ENCODE measurements at places on chromosomes 12 and 14. TPM values are rescaled to one million over a fixed set of nuclear protein-coding genes. Genes with fewer than 3 reads are reported as not detected.

LRRC10 gene
- not detected for total RNA-seq

SPTLC2 gene
- total RNA-seq, result 14.4 TPM

PLXNC1 gene
- 11.6 TPM for total RNA-seq

CNIH1 gene
- 18.7 TPM for total RNA-seq

AQP2 gene
- not detected for total RNA-seq

SLC7A8 gene
- total RNA-seq, result 15.9 TPM

DPY19L2 gene
- 79.7 TPM for total RNA-seq

AMN gene
- total RNA-seq, result not detected

DTX1 gene
- total RNA-seq, result 2.8 TPM

AMDHD1 gene
- 1.1 TPM for total RNA-seq

DNA sequence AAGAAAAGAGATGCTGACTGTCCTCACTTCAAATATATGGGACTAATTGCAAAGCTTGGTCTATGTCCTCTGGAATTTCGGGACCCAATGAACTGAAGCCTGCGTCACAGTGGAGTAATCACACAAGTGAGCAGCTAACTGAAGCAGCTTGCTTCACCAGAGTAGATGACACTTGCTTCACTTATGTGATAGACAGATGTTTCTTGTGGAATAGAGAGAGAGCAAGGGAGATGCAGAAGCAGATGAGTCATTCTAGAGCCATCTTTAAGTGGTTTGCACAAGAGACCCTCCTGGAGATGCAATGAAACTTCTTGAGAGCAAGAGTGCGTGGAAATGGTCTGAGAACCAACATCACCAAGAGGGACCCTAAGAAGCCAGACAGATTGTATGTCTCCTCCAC is 1537.1 kb upstream of the FLRT2 start:
- H3K4me1 ChIP-seq, result no peaks in the 10 kb centered on the region
- no peaks in the 10 kb centered on the region for H3K27me3 ChIP-seq
- no peak overlapping the region for H3K4me3 ChIP-seq
- H3K36me3 ChIP-seq, result no peaks in the 10 kb centered on the region
- H3K27ac ChIP-seq, result no peak overlapping the region
- no peak for DNase-seq

GRCh38 chr14:91169951-91170350 is 56.1 kb downstream of the DGLUCY start:
- no peaks in the 10 kb centered on the region for H3K4me1 ChIP-seq
- no peaks in the 10 kb centered on the region for H3K27me3 ChIP-seq
- no peak for DNase-seq
- no peaks in the 10 kb centered on the region for H3K36me3 ChIP-seq

DNA sequence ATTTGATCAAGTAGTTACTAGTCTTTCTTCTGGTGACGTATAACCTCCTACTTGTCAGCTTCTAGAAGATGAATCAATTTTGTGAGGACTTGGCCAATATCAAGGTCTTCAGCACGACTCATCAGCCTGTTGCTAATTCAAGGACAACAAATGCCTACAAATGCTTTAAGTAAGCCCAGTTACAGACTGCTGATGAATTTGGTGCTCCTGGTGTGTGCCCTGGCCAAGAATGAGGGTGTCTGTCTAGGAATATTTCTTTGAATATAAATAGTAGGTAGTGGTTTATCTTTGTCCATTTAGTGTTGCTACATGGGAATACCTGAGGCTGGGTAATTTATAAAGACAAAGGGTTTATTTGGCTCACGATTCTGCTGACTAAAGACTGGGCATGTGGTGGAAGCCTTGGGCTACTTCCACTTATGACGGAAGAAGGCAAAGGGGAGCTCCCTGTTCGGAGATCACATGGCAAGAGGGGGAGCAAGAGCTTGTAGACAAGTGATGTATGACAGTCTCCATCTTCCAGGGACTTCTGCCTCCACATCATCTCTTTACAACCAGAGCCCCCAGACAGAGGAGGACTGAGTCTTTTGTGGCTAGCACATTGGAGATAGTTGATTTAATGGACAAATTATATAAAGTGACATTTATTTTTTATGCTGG is 180.2 kb downstream of the CRADD start:
- peak overlapping the region; percentile 39 for H3K27ac ChIP-seq
- H3K27me3 ChIP-seq, result no peaks in the 10 kb centered on the region
- H3K4me1 ChIP-seq, result no peaks in the 10 kb centered on the region
- DNase-seq, result peak; percentile 53
- H3K36me3 ChIP-seq, result no peaks in the 10 kb centered on the region

DNA sequence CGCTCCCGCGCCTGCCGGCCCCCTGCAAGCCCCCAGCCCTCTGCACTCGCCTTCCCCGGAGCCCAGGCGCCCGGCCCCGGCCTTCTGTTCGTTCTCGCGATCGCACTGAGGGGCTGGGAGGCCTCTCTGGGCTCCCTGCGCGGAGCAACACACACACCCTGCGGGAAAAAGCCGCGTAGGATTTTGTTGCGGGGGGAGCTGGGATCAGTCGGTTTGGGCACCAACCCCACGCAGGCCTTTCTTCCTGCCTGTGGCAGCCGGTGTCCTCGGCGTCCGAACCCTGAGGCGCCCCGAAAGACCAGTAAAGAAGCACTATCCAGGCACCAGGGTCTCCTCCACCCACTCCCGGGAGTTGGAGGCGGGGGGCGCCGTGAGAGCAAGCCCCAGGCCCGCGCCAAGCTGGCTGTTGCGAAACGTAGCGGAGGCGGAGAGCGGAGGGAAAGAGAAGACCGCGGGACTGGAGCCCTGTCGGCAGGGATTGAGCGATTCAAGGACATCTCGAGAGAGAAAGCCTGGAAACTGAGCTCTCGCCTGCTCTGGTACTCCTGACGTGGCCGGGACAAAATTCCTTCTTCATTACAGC is 1.9 kb upstream of the HOXC5 start:
- no peak overlapping the region for H3K4me3 ChIP-seq
- no peaks in the 10 kb centered on the region for H3K4me1 ChIP-seq
- H3K27ac ChIP-seq, result no peak overlapping the region

- H3K4me3 ChIP-seq, result no peak overlapping the region
- peak overlapping the region; percentile 27 for H3K27ac ChIP-seq
- no peaks in the 10 kb centered on the region for H3K36me3 ChIP-seq
- DNase-seq, result peak; percentile 37
- H3K4me1 ChIP-seq, result peaks cover 3% of the 10 kb centered on the region
Measured at GRCh38 chr12:67943141-67943892, 45.9 kb upstream of the IFNG-AS1 start.

- no peak overlapping the region for H3K4me3 ChIP-seq
- H3K4me1 ChIP-seq, result no peaks in the 10 kb centered on the region
- no peak overlapping the region for H3K27ac ChIP-seq
- no peaks in the 10 kb centered on the region for H3K36me3 ChIP-seq
Measured at GRCh38 chr14:92934196-92935085, 11.5 kb downstream of the CHGA start.

DNA sequence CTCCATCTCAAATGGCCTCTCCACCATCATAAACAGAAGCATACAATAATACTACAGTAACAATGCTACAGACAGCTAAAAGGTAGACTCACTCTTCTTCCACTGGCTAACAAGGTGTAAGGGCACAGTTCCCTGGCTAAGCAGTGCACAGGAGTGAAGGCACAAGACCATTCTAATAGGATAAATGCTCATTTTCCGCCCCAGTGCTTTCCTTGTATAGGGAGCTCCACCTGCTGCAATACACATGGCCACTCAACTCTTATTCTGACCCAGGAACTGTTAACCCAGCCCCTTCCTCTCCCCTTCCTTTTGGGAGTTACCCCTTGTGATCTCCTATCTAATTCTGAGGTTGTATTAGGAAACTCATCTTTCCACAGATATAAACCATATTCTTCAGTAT is 124.6 kb downstream of the KCNK10 start:
- H3K27ac ChIP-seq, result no peak overlapping the region
- no peaks in the 10 kb centered on the region for H3K4me1 ChIP-seq
- DNase-seq, result no peak
- no peak overlapping the region for H3K4me3 ChIP-seq

DNA sequence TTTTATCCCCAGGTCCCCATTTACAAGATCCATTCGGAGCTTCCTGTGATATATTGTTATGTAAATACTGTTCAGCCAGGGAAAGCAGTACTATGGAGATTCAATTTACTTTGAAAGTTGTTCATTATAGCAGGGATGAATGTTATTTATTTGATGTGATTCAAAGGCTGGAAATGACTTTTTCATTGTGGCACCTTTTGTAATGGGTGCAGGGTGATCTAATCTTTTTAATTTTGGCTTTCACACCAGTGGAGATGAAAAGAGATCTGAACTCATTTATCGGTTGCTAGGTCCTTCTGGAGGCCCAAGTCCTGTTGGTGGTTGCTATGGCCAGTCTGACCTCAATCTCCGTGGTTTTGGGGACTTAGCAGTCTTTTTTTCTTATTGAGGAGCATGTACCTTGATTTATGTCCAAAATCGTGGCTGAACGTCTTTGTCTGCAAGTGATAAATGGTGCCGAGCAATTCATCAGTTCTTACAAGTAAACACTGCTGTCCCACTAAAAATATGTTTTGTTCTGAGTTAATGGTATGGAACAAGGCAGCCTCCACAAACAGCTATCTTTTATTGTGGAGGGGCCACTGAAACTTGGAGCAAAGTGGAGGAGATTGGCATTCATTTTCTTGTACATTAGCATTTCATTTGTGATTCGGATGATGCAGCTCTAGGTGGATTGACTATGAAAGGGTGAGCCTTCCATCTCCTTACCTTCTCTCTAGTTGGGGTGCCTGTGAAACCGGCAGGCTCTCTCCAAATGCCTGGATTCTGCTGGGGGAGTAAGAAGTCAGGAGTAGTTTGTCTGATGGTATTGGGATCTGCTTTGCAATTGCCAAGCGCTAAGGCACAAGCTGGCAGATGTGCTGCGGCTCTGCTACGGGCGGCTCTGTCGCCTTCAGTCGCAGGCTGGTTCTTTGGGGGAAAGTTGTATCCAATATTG is 2.0 kb downstream of the RMST start:
- H3K4me3 ChIP-seq, result no peak overlapping the region
- no peak for DNase-seq
- H3K27me3 ChIP-seq, result no peaks in the 10 kb centered on the region
- no peaks in the 10 kb centered on the region for H3K4me1 ChIP-seq

DNA sequence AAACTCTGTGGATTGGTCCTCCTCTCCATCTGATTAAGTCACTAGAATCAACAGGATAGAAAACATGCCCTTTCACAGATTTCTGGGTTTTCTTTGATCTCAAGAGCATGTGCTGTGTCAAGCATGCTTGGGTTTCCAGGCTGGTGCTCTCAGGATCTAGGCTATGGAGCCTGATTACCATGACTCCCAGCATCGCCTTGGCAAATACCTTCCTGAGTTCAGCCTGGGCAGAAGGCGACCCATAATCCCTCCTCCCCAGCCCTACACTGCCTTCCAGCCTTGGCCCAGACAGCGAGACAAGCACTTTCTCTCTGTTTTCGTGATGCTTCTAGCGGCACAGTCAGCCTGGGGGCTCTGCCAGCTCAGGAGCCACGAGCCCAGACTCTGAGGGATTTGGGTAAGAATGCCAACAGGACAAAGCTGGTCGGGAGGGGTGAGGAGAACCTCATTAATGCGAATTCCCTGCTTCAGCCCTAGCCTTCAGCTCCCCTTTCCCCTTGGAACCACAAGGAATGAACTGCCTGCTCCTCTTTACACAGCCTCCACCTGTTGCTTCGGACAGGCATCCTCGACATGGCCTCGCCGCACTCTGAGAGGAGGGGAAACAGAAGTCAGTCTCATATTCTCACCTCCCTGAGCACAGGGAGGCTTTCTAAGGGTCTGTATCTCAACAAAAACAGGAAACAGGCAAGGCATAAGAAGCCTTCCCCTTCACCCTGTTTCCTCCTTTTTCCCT is 227.1 kb downstream of the MSRB3 start:
- H3K27ac ChIP-seq, result no peak overlapping the region
- DNase-seq, result no peak
- H3K4me1 ChIP-seq, result no peaks in the 10 kb centered on the region
- no peaks in the 10 kb centered on the region for H3K27me3 ChIP-seq
- no peaks in the 10 kb centered on the region for H3K36me3 ChIP-seq

GRCh38 chr14:33307691-33308251 is 369.1 kb downstream of the NPAS3 start:
- no peaks in the 10 kb centered on the region for H3K36me3 ChIP-seq
- H3K4me1 ChIP-seq, result no peaks in the 10 kb centered on the region
- H3K4me3 ChIP-seq, result no peak overlapping the region
- no peak overlapping the region for H3K27ac ChIP-seq
- DNase-seq, result peak; percentile 20
- no peaks in the 10 kb centered on the region for H3K27me3 ChIP-seq

DNA sequence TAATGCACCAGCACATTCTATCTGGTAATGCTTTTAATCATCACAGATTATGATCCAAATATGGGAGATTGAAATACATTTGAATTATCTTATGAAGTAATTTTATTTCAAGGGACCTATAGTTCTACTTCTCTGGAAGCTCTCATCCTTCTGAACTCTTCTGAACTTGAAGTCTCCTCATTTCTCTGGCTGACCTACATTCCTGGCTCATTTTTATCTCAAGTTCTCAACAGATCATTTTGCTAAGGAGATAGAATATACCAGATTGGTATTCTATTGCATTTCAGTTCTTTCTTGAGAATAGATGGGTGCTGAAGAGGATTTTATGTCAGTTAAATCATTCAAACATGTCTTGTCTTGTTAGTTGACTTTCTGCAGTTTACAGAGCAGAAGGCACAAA is 7.9 kb downstream of the HMGA2 start:
- no peaks in the 10 kb centered on the region for H3K4me1 ChIP-seq
- DNase-seq, result no peak
- H3K4me3 ChIP-seq, result no peak overlapping the region
- no peak overlapping the region for H3K27ac ChIP-seq

GRCh38 chr14:93033983-93034670 is 81.6 kb downstream of the ITPK1 start:
- H3K4me3 ChIP-seq, result no peak overlapping the region
- H3K4me1 ChIP-seq, result no peaks in the 10 kb centered on the region
- H3K36me3 ChIP-seq, result no peaks in the 10 kb centered on the region
- H3K27me3 ChIP-seq, result no peaks in the 10 kb centered on the region
- H3K27ac ChIP-seq, result no peak overlapping the region

DNA sequence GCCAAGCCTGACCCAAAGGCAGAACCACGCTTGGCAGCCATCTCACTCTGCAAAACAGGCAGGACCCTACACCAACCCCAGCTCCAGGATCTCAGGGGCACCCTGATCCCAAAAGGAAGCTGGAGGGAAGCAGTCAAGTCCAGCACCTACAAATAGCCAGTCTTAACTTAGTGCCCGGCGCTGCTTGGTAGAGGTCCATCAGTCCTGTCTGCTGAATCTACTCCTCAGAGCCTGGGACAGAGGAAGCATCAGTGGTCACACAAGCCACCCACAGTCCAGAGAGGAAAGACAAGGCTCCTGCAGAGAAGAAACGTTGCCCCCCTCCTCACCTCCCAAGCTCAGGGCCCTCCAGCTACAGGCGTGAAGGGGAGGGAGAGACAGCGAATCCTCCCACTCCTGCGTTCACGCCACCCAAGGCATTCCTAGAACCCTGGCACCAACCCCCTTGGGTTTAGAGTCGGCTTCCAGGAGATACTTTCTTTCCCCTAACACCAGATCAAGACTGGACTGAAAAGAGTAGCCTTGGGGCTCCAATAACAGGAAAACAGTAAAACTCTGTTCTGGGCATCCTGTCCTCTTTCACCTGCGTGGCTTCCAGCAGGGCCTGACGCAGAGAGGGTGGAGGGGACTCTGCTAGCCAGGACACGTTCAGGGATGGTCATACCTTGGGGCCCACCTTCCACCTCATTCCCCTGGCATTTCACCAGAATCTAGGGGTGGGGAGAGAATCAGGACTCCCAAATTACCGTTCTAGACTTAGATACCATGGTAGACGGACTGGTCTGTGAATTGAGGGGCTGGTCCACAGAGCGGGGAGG is 1.2 kb downstream of the PXN start:
- H3K4me3 ChIP-seq, result peak overlapping the region; percentile 79
- H3K27ac ChIP-seq, result peak overlapping the region; percentile 97
- H3K36me3 ChIP-seq, result no peaks in the 10 kb centered on the region

All from uterus (tissue), 4 donors.